ENCODE measurements at places on chromosomes 13 and 19. TPM values are rescaled to one million over a fixed set of nuclear protein-coding genes. Genes with fewer than 3 reads are reported as not detected.
A peak's percentile ranks its signal among the peaks of the same experiment; 100 is the strongest.

GRCh38 chr19:31387717-31388301 is 38.6 kb upstream of the TSHZ3 start:
- DNase-seq = no peak

DNA sequence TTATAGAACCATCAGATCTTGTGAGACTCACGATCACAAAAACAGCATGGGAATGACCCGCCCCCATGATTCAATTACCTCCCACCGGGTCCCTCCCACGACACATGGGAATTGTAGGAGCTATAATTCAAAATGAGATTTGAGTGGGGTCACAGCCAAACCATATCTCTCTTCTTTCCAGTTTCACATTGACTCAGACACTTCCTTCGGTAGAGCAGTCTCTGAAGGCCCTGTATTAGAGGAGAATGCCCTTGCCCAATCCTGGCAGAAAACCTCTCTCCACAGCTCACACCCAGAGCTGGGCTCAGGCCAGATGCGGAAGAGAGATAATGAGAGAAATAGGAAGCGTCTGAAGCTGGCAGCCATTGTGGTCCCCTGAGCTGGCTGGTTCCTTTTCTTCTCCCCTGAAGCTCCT is 72.4 kb upstream of the CLDN10 start:
- peak; percentile 64 for DNase-seq

DNA sequence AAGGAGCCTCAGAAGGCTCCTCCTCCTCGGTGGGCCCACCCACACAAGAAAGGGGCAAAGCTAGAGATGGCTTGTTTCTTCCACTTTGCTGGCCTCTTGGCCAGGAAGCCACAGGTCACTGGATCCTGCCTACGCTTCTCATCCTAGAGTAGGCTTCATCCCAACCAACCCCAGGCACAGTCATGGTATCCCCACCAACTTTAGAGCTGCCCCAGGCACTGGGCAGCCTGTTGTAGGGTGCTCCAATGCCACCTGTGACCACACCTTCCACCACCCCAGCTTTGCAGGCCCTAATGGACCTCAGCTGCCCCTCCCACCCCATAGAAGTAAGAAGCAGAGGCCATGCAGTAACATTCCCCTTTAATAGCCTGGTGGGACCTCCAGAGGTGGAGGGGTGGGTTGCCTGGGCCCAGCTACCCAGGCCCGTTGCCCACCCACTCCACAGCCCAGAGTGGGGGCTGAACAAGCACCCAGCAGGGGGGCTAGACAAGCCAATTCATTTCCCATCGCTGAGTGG is 522 bp upstream of the CHMP2A start:
- DNase-seq = no peak

DNA sequence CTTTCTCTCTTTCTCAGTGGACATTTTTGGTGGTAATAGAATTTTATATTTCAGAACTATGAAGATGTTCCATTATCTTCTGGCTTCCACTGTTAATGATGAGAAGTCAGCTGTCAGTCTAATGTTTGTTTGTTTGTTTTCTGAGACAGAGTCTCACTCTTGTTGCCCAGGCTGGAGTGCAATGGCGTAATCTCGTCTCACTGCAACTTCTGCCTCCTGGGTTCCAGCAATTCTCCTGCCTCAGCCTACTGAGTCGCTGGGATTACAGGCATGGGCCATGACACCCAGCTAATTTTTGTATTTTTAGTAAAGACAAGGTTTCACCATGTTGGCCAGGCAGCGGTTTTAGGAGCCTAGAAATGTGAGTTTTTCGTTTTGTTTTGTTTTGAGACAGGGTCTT is 4.7 kb downstream of the ZNF317 start:
- no peak for DNase-seq

- no peak for DNase-seq
These were observed 23.5 kb downstream of the ADGRL1 start for GRCh38 chr19:14182476-14182875.

DNA sequence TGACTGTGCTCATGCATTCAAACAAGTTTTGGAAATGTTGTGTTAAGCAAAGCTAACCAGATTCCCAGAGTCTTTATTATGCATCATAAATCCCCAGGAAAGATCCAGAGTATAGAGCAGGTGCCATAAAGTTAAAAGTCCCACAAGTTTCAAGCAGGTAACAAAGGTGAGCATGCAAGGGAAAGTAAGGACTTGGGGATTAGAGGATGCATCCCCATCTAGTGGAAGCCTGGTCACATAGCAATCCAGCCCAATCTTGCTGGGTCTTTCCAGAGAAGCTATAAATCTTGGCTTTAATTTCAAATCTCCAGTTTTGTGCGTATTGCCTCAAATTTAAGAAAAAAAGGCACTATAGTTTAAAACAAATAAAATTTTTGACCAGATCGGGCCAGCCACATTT is 72.7 kb downstream of the ZNF254 start:
- DNase-seq = no peak

DNA sequence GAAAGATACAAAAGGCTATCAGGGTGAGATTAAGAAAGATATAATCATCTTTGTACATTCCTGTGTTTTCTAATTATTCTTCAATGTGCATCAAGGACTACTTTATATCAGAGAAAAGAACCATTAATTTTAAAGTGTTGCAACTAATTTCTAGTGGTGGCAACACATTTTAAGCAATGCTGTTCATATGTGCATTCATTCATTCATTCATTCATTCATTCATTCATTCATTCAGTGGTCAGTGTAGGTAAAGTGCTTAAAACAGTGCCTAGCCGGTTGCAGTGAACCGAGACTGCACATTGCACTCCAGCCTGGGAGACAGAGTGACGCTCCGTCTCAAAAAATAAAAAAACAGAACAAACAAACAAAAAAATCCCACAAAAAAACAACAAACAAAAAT is 155.7 kb upstream of the ZNF536 start:
- no peak for DNase-seq

- no peak for DNase-seq
These were observed 2.9 kb downstream of the CILP2 start for GRCh38 chr19:19540715-19541515.

GRCh38 chr13:113627136-113627535 is 30.9 kb downstream of the ATP4B start:
- peak; percentile 36 for DNase-seq

DNA sequence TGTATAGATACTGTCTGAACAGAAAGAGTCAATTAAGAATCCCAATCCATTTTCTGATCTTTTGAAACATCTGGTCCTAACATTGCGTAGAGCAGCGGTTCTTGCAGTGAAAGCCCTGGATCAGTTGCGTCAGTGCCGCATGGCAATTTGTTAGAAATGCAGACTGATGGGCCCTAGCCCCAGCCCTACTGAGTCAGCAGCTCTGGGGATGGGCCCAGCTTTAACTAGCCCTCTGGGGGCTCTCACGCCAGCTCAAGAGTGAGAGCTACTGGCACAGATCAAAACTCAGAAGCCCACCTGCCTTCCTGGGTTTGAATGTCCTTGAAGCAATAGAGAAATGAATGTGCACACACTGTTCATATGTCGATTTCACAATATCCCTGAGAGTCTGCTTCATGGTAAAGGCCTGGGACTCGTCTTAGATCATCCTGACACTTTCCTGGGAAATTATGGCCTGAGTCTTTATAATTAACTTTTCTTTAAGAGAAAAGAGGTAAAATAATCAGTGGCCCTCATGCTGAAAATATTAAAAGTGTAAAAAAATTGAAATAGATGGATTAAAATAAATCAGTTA is 206.8 kb upstream of the TMTC4 start:
- DNase-seq = no peak

GRCh38 chr19:33490041-33490451 is 31.5 kb downstream of the PEPD start:
- DNase-seq = no peak

DNA sequence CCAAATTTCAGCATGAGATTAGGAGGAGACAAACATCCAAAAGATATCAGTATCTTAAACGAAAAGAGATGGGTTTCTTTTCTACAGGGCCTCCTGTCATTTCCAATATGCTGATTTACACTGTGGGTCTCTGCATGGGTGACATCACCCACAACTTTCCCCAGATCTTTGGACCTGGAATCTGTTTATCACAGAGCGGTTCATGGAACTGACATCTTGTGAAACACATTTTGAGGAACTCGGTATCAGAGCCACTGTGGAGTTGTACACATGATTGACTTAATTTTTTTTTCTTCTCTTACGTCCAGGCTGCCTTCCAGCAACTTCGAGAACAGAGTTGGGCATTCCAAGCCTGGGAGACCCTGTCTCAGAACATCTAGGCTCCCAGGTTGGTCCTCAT is 80.2 kb upstream of the SERP2 start:
- DNase-seq = no peak

DNA sequence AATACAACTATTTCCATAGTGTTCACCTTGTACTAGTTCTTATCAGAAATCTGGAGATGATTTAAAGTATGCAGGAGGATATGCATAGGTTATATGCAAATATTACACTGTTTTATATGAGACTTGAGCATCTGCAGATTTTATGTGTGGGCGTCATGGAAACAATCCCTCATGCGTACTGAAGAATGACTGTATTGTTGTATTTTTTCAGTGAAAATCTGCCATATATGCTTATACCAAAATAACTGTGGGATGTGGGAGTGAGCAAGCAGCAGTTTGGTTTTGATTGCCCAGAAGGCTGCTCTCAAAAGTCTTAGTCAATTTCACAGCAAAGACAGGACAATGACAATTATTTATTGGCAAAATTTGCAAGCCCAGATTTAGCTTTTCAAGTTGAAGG is 238.8 kb upstream of the PCDH20 start:
- DNase-seq = no peak

DNA sequence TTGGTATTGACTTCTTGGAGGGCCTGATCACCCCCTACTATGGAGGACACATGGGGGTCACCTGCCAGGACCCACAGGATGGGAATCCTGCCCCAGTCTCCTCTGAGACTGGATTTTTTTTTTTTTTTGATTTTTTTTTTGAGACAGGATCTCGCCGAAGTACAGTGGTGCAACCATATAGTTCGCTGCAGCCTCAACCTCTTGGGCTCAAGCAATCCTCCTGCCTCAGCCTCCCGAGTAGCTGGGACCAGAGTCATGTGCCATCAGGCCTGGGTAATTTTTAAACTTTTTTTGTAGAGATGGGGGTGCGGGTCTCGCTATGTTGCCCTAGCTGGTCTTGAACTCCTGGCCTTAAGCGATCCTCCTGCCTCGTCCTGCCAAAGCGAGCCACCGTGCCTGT is 14.2 kb upstream of the ADGRE5 start:
- DNase-seq = no peak

DNA sequence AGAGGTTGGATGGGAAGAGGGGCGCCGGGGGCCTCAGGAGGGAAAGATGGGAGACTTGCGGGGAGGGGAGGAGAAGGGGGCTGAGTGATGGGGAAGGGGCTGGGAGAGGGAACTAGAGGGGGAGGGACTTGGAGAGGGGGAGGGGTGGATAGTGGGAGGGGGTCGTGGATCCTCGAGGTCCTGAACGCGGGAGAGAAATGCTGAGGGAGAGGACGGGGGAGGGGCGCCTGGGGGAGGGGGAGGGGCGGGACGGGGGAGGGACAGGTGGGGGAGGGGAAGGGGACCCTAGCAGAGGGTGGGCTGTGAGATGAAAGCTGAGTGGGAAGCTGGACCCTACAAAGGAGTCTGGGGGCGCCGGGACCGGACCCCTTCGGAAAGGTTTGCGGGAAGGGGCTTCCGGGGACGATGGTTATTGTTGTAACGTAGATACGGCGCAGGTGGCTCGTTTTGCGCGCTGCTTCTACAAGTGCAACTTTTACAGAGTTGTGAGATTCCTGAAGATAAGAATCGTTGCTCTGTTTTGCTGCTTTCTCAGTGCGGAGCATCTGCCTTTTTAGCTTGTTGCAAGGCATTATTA is 418 bp downstream of the ZNF444 start:
- no peak for DNase-seq

GRCh38 chr19:46759817-46760333 is 13.6 kb upstream of the STRN4 start:
- DNase-seq = no peak

GRCh38 chr13:37869506-37869755 is 141 bp downstream of the TRPC4 start:
- DNase-seq = peak; percentile 37

GRCh38 chr13:112248862-112249592 is 127.1 kb upstream of the SPACA7 start:
- no peak for DNase-seq

DNA sequence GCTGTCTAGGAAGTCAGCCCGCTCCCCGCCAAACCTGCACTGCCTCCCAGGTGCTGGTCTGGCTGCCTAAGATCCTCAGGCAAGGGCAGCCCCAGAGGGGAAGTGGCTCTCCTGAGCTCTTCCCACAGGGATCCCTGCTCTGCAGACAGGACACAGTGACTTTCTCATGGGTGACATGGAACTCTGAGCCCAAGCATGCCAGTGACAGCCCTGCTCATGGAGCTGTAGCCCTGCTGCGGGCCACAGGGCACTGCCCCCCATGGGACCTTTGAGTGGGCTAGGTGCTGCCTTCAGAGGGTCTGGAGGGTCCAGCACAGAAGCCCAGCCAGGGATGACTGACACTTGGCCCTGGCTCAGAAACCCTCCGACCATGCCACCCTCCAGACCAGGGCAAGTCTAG is 109.1 kb downstream of the TUBA3C start:
- no peak for DNase-seq

DNA sequence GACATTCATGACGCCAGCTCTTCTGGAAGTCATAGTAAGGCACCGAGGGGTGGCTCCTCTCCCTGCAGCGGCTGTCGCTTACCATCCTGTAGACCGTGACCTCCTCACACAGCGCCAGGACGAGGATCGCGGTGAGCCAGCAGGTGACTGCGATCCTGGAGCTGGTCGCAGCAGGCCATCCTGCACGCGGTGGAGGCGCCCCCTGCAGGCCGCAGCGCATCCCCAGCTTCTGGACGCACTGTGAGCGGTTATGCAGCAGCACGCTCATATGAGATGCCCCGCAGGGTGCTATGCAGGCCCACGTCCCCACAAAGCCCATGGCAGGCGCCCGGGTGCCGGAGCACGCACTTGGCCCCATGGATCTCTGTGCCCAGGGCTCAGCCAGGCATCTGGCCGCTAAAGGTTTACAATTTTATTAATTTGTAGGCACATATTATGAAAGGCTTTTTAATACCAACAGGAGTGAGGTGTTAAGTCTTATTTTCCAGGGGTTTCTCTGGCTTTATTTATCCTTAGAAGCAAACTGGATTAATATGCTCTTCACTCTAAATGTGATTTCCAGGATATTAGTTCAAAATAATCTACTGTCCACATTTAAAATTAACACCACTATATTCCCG is 35.6 kb upstream of the PSPC1 start:
- DNase-seq = peak; percentile 73

- DNase-seq = no peak
These were observed 41.7 kb downstream of the MIPEP start for GRCh38 chr13:23847497-23847896.

DNA sequence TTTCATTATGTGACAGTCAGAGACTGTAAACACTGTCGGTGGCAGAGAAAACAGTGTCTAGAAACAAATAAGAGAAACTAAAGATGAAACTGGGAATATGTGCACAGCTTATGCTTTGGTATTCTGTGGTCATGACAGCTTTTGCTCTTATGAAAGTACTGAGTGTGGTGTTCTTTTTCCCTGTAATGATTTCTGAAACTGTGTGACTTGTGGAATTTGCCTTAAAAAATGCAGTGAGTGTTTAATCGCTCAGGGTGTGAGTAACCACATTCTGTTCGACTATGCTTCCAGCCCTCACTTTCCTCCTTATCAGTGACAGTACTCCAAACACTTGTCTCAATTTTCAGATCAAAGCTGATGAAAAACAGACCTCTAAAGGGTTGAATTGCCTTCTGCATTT is 66.9 kb upstream of the DIAPH3 start:
- no peak for DNase-seq

KLHL1 gene
- not detected for total RNA-seq

RXFP2 gene
- not detected for total RNA-seq

TUBB4A gene
- total RNA-seq = 0.45 TPM

LHB gene
- not detected for total RNA-seq

ZNF793 gene
- total RNA-seq = 6.0 TPM
